SHP77 (cell line): ENCODE measurements at places on chromosomes 16 and 17.

DNA sequence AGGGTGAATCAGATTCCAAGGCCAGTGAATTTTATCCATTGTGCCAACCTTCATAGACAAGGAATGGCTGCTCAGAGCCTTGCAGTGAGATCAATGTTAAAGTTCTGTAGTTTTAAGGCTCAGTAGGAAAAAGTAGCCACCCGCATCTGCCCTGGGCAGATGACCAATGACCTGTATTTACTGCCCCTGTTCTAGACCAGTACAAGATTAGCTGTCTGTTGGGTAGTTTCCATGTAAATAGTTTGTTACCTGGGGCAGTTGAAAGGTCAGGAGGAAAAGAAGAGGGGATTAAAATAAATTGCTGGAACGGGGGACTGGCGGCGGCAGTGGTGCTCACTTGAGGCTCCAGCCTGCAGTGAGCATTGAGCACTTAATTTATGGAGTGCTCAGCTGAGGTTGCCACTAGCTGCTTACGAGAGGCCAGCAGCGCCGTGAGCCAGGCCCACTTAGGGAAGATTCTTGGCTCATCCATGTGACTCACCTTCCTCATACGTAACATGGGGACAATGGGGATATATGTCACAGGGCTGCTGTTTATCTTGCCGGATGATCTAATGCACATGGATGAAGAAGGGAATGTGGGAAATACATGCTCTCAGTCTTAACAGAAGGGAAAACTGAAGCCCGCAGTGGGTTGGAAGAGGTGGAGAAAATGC lies 10.7 kb upstream of the NOS2 start:
- DNase-seq, result no peak

- DNase-seq, result no peak
Observed at GRCh38 chr16:71201054-71201453, 29.5 kb downstream of the HYDIN start.

GRCh38 chr17:44396946-44397345 lies 7.5 kb upstream of the ITGA2B start:
- no peak for DNase-seq

DNA sequence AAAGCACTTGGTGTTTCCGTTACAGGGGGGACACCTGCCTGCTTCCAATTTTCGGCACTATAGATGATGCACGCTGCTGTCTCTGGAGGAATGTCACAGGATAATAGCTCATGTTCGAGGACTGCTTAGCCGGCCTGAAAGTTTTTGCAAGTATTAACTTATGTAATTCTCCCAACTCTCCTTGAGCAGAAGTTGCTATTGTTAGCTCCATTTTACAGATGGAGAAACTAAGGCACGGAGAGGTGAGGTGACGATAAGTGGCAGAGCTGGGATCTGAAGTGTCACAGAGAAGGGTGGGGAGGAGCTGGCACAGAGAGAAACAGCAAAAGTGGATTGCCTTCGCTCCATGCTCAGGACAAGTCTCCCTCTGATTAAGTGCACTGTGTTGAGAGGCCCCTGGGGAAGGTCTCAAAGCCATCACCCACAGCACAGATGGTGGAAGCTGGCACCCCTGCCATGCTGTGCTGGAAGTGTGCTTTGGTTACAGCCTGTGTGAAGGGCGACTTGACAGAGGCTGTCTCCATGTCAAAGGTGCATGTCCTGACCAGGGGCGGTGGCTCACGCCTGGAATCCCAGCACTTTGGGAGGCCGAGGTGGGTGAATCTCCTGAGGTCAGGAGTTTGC lies 40.8 kb upstream of the MEAK7 start:
- no peak for DNase-seq

- no peak for DNase-seq
Observed at GRCh38 chr16:65624229-65624628, 502.4 kb upstream of the CDH11 start.

DNA sequence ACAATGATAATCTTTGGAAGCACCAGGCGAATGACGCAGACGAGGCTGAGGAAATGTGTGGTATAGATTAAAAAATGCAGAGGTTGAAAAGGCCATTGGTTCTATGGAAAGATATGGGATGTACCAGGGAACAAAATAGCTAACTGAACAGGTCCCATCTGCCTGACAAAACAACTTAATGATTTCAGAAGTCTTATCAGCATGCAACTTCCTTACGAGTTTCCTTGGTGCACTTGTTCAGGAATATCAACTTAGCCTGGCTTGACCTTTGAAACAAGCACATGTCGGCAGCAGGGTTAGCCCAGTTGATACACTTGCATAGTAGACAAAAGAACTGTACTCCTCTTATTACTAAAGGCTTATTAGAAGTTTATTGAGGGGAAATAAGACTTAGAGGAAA lies 90.9 kb upstream of the CDH11 start:
- no peak for DNase-seq

- DNase-seq, result no peak
Observed at GRCh38 chr17:69069226-69069750, 8.6 kb upstream of the ABCA9 start.
